HL-60 (cell line): ENCODE measurements at places on chromosomes 6 and 20.

DNA sequence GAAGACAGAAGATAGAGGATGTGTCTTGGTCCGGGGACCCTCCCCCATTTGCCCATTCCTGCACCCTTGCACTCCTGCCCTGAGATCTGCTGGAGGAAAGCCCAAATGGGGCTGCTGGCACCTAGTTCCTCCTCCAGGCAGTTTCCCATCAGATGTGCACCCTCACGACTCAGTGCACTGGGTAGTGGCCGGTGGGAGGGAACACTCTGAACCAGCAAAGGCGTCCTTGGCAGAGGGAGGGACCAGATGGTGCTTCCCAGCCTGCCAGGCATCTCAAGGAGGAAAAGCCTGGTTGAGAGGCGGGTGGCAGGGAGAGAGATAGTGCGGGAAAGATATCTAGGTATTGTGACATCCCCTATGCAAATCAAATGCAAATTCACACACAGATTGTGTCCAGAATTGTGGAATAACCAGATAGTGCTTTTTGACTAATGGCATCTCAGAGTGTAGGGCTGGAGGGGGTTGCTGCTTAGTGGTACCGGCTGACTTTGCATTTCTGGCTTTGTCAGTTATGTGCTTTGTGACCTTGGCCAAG, 19.5 kb downstream of the TMEM151B start:
- no peak for DNase-seq

DNA sequence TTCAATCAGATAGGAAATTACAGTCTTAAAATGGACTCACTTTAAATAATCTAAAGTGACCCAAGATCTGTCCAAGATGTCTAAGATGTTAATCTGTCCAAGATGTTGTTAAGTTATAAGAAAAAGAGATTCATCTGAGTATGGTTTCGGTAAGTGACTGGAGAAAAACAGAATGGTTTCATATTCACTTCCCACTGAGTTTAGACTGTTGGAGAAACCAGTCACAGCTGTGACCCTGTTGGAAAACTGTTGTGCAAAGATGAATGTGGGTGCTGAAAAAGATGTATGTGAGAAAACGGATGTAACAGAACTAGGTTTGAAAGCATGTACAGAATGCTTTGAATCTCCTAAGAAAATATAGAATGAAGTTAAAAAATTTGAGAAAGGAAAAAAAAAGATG, 325.9 kb downstream of the COL12A1 start:
- no peak for DNase-seq

GRCh38 chr20:31581391-31581790, 23.7 kb upstream of the ID1 start:
- DNase-seq: no peak

DNA sequence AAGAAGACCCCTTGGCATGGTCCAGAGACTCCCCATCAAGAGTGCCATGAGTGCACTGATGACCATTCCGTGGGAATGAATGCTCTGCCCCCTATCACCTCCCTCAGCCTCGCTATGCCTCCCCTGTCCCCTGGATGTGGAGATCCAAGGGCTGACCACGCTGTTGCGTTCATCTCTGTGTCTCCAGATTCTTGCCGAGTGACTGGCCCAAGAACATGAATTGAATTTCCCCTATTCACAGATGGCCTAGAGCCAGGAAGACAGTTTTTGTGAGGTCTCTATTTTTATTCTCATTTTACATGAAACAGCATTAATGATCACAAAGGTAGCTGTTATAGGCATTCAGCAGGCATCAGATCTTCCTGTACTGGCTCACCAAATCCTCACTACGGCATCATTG, 33.6 kb downstream of the MAFB start:
- DNase-seq: no peak

GRCh38 chr6:163702736-163703135, 288.2 kb downstream of the QKI start:
- DNase-seq: no peak

DNA sequence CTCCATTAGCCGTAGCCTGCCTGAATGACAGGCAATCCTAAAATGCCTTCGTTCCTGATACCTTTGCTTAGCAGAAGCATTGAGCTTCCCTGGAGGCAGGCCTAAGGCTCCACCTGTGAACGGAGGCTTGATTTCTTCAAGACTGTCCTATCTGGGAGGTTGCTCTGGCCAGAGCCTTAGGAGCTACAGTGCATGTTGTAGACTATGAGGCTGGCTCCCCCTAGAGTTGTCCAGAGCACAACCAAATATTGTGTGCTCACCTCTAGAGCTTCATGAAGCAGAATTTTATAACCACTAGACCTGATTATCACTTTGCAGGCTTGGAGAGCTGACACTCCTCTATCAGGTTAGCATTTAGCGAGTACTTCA, 217.8 kb downstream of the MAFB start:
- DNase-seq: no peak
